HuH-7 (cell line): ENCODE measurements at places on chromosomes 2 and 18.
A peak's percentile ranks its signal among the peaks of the same experiment; 100 is the strongest.

DNA sequence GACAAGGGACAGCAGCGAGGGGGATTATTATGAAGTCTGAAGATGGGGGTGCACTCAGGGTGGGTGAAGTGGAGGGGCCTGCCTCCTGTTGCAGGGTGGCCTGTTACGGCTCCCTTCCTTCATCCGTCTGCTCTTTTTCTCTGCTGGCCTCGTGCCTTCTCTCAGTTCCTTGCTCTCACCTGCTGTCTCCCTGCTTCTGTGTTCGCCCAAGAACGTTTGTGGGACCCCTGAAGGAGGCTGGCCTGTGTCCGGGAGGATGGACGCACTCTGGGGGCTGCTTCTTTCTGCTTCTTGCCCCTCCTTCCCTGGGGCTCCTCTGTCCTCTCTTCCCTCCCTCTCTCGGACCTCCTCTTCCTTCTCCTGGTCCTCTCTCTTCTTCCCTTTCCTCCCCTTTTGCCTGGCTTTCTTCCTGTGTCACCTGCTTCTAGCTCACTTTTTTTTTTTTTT, 13.8 kb downstream of the MROH2A start:
- DNase-seq = no peak

- no peak for DNase-seq
These were observed 166.0 kb upstream of the PIK3C3 start for GRCh38 chr18:41789001-41789400.

DNA sequence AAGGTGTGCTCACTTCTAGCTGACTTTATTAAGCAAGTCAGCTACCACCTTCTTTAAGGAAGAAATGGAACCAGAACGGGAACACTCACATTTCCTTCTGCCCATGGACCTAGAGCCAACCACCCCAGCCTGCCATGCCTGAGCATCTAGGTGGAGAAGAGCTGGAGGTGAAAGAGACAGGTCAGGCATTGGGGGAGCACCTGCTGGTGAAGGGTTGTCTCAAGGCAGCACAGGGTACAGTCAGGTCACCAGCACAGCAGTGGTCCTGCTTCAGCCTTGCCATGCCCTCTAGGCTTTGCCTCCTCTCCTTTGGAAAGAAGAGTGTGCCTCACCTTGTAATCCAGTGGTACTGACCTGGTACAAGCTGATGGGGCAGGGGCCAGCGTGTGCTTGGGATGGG, 107.9 kb downstream of the KCNF1 start:
- DNase-seq = no peak

GRCh38 chr2:102951249-102951648, 189.4 kb downstream of the TMEM182 start:
- DNase-seq = no peak

GRCh38 chr2:236776206-236776605, 206.6 kb downstream of the ACKR3 start:
- DNase-seq = no peak

DNA sequence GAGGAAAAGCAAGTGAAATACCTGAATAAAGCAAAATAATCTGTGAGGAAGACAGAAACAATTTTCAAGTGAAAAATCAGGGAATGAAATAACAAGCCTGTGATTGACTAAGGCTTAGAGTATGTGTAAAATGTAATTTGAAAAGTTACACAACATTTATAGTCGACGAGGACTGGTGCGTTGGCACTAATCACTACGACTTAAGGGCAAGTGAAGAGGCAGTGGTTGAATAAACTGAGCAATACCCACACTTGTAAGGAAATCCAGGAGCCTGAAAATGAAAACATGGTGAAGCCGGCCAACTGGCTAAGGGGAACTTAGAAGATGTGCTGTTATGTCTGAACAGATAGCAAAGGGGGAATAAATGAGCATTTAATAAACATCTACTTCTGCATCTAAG, 13.4 kb downstream of the DOK1 start:
- DNase-seq = no peak

DNA sequence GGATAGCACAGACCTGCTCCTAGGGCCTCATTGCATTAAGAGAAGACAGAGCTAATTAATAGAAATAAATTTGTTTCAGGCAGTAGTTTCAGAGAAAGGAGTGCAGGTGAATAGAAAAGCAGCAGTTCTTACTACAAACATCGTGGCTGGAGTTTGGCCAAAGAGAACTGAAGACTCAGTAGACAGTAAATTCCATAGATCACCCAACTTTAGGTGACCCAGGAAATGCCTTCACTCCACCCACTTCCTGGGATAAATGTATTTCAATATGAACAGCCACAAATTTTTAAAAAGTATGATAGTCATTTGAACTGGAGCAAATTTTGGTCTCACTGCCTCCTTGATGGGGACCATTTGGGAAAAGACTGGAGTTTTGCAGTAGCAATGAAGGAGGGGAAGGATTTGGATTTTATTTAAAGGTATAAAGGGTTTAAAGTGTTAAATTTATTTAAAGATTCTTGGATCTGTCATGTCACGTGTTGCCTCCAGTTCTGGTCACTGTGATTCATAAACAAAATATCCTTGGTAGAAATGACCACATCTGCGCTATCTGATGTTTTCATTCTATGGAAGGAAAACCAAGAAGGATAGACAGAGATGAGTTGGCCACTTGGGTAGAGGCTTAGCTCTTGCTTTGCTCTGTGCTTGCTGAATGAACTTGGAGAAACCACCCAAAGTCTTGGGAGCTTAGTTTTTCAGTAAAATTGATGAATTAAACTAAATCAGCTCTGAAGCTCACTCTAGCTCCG, 390.2 kb downstream of the THSD7B start:
- no peak for DNase-seq

- no peak for DNase-seq
These were observed 205.5 kb downstream of the UBE2E3 start for GRCh38 chr2:181185948-181186347.

GRCh38 chr2:144402251-144402650, 117.7 kb downstream of the ZEB2 start:
- DNase-seq = no peak

DNA sequence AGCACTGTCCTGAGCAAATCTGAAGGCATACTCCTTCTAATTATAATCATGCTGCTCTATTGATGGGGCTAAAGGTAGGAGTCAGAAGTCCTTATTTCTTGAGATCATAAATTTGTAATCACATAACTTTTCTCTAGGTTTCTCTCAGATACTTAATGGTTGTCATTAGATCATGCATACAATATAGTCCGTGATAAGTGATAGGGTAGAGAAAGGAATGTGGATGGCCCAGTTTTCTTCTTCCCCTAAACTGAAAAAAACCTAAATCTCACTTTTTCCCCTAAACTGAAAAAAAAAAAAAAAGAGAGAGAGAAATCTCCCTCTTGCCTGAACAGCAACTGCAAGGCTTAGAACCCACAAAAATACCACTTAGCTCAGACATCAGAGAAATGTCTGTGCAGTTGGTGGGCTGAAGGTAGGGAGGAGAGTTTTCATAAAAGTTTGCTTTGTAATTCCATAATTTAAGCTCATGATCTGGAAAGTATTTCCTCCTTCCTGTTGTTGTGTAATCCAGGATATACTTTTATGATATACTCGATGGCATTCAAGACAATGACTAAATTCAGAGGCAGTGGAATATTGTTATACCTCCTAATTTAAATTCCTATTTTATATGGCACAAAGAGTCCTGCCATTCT, 79.3 kb upstream of the ITPRID2 start:
- DNase-seq = no peak

- no peak for DNase-seq
These were observed 35.5 kb downstream of the STAT1 start for GRCh38 chr2:190978389-190979053.

DNA sequence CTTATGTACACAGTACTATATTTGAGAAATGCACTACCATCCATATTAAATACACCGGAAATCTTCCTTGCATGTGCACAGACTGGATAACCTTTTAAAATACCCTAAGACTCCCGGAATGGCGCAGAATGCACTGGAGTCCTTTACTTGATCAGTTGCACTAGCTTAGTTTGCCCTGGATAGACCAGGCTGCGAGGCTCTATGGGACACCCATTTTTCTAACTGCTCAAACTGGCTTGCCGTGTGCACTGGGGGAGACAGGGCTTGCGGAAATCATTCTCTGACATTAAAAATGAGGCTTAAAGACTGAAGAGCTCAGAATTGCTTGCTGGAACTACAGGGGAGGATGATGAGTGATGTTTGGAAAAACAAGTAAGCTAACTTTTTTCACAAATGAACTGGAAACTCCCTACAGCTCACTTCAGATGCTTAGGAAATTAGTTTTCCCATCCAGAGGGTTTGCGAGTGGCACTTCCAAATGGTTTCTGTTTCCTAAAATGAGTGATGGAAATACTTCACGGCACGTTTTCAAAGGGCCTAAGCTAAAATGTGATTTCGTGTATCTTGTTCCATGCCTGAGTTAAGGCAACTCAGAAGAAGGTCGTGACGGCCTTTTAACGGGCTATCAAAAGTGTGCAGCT, 2.7 kb downstream of the NCK2 start:
- no peak for DNase-seq

DNA sequence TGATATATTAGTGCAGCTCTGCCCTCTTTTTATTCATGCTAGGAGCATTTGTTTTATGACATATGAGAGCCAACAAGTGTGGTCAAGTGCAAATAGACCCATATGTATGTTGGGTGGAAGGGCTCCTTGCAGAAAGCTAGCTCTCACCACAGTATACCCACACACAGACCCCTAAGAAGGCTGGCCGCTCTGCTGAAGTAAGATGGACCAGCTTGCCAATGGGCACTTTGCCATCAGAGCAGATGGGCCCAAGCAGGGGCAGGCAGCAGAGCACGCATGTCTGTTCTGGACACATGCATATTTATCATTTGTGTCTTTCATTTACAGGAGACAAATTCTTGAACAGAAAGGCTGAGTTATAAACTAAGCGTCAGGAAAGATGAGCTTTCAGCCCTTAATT, 187.5 kb upstream of the DTNA start:
- no peak for DNase-seq

DNA sequence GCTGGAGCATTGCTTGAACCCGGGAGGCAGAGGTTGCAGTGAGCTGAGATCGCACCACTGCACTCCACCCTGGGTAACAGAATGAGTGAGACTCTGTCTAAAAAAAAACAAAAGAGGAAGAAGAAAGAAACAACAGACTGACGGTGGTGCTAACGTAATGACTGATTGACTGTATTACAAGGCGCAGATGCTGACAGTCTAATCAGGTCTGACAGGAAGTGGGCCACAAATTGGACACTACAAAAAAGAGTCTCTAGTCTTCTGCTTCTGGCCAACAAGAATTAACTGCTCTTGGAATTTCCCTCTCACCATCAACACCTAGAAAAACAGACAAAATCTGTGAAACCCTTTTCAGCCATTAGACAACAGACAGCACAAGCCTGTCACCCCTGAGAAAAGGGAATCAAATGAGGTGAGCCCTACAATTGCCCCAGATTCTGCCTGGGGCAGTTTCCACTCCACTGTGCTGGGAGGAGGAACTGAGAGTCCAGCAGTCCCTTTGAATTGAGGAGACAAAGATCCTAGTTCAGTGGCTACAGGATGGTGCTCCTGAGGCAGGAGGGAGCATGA, 43.3 kb downstream of the SNED1 start:
- DNase-seq = no peak

GRCh38 chr18:52394602-52395001, 54.6 kb downstream of the DCC start:
- DNase-seq = no peak

DNA sequence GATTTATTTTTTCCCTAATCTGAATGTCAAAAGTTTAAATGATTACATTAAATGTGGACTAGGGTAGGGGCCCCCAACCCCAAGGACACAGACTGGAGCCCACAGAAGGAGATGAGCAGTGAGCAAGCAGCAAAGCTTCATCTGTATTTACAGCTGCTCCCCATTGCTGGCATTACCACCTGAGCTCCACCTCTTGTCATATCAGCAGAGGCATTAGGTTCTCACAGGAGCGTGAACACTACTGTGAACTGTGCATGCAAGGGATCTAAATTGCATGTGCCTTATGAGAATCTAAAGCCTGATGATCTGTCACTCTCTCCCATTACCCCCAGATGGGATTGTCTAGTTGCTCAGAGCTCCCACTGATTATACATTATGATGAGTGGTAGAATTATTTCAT, 3.8 kb downstream of the MOB1A start:
- no peak for DNase-seq

DNA sequence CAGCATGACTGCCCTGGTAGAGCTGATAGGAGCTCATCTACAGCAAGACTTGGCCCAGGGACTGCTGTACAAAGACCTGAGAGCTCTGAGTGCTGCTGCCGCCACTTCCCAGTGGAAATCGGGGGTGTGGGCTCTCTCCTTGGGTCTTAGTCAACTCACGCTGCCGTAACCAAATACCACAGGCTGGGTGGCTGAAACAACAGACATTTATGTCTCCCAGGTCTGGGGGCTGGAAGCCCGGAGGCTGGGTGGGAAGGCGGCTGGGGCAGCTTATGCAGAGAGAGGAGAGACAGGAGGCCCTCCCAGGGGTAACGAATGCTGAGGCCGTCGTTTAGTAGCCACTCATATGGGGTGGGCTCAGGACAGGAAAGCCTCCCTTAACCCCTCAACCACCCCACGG, 15.4 kb upstream of the MAL start:
- no peak for DNase-seq

DNA sequence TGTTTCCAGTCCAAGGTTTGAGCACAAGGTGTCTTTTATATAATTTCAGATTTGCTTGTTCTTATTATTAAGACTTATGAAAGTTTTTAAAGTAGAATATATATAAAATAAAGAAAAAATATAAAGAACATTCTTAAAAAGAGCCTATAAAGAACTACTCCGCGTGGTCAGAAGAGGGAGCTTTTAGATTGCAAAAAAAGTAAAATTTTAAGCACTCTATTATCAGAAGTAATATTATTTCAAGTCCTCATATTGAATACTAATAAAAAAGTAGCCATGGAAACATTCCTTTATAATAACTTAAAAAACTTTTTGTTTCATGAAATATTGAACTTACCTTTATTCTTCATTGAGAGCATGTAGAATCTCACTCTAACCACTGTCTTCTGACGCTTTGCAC, 51.4 kb downstream of the LINC00305 start:
- no peak for DNase-seq

- DNase-seq = no peak
These were observed 102.0 kb upstream of the TMEM200C start for GRCh38 chr18:5997361-5997760.

GRCh38 chr2:76281156-76281841, 570.6 kb upstream of the GCFC2 start:
- DNase-seq = no peak

GRCh38 chr18:50559752-50560680, at the start of gene MAPK4:
TSS of gene MAPK4 (plus strand) at chr18:50560087. CDS start at chr18:50663959, 103,872 bp downstream.
- peak; percentile 38 for DNase-seq

GRCh38 chr2:72050734-72051133, 96.9 kb downstream of the CYP26B1 start:
- DNase-seq = no peak
